ENCODE measurements at places on chromosomes 6 and 20.

GRCh38 chr6:64074981-64075380, 439.4 kb downstream of the PHF3 start:
- DNase-seq = no peak

DNA sequence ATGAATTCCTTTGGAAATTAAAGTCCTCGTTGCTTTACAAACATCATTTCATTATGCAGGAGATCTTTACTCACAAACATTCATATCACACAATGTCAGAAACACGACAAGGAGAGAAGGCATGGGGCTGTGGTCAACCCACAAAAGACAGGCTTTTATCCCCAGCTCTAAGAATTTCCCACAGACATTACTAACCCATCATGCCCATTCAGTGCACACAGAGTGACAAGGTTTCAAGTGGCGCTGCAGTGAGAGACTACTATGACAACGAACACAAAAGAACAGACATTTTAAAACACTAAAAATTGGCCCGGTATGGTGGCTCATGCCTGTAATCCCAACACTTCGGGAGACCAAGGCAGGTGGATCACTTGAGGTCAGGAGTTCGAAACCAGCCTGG, 579.8 kb upstream of the AGPAT4 start:
- no peak for DNase-seq

GRCh38 chr20:50501972-50502745, 8.0 kb upstream of the PTPN1 start:
- DNase-seq = no peak

DNA sequence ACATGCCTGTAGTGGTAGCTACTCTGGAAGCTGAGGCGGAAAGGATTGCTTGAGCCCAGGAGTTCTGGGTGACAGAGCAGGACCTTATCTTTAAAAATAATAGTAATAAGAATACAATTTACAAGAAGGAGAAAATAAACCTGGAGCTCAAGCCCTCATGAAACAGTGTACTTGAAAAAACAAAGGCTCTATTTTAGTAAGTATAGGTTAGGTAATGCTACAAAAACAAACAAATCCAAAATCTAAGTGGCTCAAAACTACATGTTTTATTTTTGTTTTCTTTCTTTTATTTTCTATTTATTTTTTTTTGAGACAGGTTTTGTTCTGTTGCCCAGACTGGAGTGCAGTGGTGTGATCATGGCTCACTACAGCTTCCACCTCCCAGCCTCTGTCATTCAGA, 57.6 kb upstream of the SLC23A2 start:
- no peak for DNase-seq

- DNase-seq = no peak
These were observed 17.0 kb downstream of the SNX3 start for GRCh38 chr6:108243836-108244235.

DNA sequence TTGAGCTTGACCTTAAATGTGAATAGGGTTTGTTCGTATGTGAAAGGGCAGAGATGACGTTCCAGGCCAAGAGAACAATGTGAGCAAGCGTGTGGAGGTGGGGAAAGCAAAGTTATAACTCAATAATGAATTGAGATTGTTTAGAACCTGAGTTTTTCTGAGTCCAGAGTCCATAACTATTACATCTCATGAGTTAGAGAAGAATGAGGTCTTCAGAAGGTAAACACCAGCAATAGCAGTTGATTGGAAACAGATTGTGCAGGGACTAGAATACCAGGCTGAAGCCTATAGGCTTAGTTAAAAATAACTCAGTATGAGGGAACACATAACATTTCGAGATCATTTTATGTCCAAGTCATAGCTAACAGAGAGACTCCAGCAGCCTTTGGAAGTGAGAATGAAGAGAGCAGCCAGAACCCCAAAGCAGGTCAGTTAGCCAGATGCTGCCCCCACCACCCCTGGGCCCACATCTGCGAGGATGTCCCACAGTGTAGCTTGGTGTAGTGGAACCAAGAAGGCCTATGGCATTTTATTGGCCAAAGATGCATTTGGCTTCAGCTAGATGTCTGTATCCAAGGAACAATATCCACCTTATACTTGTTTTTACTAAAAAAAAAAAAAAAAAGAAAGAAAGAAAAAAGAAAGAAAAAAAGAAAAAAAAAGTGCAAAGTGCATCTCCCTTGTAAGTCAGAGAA, 121.7 kb downstream of the TNFRSF21 start:
- DNase-seq = no peak

- DNase-seq = no peak
These were observed 43.2 kb upstream of the SRF start for GRCh38 chr6:43127877-43128276.

DNA sequence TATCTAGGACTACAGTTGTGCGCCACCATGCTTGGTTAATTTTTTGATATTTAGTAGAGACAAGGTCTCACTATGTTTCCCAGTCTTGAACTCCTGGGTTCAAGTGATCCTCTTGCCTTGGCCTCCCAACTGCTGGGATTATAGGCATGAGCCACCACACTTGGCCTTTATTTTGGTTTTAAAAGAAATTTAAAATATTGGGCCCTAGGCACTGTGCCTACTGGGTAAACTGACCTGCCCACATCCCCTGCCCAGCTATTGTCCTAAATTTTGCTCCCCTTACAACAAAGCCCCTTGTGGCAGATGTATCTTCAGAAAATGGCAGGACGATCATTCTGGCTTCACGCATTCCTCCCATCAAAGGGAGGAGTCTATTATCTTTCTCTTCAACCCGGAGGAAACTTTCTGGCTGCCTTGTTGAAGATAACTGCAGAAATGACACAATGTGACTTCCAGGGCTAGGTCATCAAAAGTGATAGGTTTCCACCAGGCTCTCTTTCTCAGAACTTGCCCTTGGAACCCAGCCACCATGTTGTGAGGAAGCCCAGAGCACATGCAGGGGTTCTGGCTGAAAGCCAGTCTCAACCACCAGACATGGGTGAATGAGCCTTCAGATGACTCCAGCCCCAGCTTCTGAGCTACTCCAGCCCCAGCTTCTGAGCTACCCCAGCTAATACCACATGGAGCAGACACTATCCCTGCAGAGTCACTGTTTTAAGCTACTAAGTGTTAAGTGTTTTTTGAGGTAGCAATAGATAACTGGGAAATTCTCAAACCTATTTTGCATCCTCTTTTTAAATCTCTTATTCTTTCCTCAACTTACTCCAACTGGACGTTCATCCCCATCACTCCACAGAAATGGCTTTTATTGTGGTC, 4.6 kb upstream of the GUCA1B start:
- DNase-seq = no peak

GRCh38 chr6:143429970-143430369, 20.5 kb downstream of the ADAT2 start:
- DNase-seq = no peak

- DNase-seq = no peak
These were observed 36.8 kb downstream of the MANEA start for GRCh38 chr6:95614094-95614493.

DNA sequence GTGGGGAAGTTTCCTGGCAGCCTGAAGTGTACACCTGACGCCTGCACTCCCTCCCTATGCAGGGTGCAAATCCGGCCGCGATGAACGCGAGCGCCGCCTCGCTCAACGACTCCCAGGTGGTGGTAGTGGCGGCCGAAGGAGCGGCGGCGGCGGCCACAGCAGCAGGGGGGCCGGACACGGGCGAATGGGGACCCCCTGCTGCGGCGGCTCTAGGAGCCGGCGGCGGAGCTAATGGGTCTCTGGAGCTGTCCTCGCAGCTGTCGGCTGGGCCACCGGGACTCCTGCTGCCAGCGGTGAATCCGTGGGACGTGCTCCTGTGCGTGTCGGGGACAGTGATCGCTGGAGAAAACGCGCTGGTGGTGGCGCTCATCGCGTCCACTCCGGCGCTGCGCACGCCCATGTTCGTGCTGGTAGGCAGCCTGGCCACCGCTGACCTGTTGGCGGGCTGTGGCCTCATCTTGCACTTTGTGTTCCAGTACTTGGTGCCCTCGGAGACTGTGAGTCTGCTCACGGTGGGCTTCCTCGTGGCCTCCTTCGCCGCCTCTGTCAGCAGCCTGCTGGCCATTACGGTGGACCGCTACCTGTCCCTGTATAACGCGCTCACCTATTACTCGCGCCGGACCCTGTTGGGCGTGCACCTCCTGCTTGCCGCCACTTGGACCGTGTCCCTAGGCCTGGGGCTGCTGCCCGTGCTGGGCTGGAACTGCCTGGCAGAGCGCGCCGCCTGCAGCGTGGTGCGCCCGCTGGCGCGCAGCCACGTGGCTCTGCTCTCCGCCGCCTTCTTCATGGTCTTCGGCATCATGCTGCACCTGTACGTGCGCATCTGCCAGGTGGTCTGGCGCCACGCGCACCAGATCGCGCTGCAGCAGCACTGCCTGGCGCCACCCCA, 1.2 kb downstream of the GPR6 start:
- no peak for DNase-seq

GRCh38 chr6:43770372-43771209, 580 bp downstream of the VEGFA start:
- peak; percentile 20 for DNase-seq

- no peak for DNase-seq
These were observed 26.1 kb downstream of the RRBP1 start for GRCh38 chr20:17655865-17656479.

DNA sequence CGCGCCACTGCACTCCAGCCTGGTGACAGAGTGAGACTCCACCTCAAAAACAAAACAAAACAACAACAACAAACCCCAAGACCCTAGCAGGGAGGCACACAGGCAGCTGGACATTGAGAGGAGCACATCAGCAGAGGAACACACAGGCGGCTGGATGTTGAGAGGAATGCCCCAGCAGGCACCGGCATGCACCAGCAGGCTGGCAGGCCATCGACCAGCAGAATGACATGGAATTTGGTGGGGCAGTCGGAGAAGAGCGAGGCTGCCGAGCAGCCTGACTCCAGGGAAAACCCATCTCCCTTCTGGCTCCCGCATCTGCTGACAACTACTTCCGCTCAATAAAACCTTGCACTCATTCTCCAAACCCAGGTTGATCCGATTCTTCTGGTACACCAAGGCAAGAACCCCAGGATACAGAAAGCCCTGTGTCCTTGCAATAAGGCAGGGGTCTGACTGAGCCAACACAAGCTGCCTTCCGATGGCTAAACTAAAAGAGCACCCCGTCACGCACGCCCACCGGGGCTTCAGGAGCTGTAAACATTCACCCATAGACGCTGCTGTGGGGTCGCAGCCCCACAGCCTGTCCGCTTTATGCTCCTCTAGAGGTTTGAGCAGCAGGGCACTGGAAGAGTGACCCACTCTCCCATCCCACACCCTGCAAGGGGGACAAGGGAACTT, 60.2 kb downstream of the SLC22A23 start:
- DNase-seq = no peak

- DNase-seq = no peak
These were observed 27.0 kb downstream of the MAP7 start for GRCh38 chr6:136523196-136523595.

DNA sequence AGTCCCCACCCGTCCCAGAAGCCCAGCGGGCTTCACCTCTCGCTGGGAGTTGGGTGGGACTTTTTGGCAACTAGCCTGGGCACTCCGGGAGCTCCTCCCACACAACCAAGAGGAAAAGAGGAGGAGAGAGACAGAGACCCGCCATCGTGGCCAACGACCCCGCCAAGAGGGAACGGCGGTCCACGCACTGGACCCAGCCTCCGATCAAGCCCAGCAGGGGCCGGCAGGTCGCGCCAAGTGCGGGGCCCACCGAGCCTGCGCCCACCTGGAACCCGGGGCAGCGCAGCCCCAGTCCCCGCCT, 3.0 kb upstream of the TMEM14C start:
- no peak for DNase-seq

GRCh38 chr6:118679327-118679901, 28.0 kb upstream of the CEP85L start:
- no peak for DNase-seq

GRCh38 chr20:35575958-35576357, 34.1 kb downstream of the ERGIC3 start:
- DNase-seq = no peak

DNA sequence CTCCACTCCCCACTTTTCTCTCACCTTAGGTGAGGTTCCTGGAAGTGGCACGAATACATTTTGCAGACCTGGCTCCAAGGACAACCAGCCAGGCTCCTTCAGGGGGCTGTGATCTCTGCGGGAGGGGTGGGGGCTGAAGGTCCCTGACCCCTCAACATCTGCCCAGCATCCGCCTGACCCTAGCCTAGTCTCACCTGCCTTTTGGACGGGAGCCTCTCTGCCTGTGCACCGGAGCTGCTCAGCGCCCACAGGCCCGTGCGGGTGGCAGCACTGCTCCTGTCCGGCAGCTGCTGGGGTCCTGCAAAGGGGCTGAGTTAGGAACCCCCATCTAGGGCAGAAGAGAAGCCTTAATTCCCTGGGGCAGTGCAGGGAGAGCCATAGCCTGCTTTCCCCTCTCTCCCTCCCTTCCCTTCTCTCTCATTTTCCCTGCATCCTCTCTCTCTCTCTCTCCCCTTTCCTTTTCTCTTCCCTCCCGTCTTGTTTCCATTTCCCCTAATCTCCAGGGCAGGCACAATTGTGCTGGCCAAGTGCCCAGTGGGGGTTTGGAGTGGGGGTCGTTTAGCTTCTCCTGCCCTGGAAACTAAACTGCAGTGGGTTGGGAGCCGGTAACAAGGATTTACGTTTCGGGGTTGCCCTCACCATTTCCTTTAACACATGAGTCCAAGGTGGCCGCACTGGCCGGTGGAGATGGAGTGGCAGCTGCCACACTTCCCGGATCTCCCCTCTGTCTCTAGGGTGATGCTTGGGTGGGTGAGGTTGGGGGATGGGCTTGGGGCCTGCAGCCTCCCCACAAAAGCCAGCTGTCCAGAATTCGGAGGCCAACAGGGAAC, 54.1 kb downstream of the CTCFL start:
- DNase-seq = no peak

DNA sequence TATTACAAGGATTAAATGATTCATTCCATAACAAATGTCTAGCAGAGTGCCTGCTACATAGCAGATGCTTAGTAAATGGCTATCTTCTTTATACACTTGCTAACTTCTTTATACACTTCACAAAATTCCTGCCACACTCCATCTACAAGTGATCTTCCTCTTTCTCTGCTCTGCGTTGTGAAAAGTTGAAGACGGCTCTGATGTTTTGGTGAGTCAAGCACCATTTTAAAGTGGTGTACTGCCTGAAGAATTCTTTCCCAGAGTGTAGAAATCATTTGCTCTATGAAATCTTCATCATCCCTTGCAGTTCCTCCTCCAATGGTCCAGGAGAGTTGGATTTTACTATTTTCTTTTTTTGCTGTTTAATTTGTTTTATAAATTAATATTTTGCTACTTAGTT, 74.9 kb downstream of the TNFAIP3 start:
- no peak for DNase-seq

DNA sequence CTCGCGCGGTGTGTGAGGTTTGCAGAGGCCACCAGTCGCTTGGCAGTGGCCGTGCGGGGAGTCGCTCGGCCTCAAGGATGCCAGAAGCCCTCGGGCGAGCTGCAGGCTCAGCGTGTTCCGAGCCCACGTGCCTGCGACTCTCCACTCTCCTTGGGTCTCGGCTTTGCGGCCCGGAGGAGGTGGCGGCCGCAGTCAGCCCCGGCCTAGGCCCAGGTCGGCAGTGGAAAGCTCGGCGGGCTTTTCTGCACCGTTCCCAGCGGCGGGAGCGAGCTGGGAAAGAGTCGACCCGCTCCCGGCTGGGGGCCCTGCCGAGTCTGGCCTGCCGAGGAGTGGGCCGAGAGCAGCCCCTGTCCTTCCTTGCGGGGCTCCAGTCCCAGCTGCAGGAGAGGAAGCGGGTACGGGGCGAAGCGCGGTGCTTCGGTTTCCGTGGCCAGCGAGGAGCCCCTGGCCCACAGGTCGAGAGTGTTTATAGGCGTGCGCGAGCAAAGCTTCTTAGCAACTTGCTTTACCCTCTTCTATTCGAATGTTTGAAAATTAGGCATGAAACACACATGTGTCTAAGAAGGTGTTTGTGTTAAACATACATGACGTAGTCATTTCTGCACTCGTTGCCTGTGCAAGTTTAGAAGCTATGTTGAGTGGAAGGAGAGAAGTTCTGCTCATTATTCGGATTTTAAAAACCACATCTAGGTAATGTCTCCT, 5.6 kb downstream of the FOXC1 start:
- DNase-seq = no peak

- no peak for DNase-seq
These were observed 24.1 kb downstream of the CFAP61 start for GRCh38 chr20:20076297-20077065.

Measured in CD4-positive, alpha-beta T cell treated with Interleukin-17A for 4 hours (primary cell).